ENCODE measurements at places on chromosomes 16 and 17.

DNA sequence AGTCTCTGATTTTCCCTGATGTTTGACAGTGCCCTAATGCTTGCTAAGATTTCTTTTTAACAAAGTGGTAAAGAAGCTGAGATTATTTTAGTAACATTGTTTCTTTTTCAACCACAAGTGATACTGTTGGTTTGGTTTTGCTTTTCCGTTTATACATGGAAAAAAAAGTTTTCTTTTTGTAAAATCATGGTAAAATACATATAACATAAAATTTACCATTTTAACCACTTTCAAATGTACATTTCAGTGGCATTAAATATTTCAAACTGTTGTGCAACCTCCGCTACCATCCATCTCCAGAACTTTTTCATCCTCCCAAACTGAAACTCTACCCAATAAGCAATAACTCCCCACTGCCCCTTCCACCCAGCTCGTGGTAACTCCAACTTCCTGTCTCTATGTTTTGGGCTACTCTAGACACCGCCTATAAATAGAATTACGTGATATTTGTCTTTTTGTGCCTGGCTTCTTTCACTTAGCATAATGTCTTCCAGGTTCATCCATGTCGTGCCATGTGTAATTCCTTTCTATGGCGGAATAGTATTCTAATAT, 4.6 kb downstream of the CIITA start:
- DNase-seq, result no peak

- DNase-seq, result no peak
Observed at GRCh38 chr16:79647586-79647985, 47.0 kb upstream of the MAF start.

- DNase-seq, result no peak
Observed at GRCh38 chr17:4893272-4893671, 6.1 kb upstream of the C17orf107 start.

- DNase-seq, result no peak
Observed at GRCh38 chr17:80990921-80991644, 558 bp upstream of the CHMP6 start.

DNA sequence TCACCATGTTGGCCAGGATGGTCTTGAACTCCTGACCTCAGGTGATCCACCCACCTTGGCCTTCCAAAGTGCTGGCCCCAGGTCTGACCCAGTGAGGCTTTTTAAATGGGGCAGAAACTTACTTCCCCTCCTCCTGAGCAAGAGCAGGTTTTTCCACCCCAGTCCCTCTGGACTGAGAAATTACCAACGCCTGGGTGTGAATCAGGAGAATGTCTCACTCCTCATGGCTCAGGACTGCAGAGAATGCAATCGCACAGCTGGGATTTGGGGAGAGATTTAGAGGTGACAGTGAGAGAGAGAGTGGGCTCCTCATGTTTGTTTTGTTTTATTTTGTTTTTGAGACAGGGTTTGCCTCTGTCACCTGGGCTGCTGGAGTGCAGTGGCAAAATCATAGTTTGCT, 203.6 kb downstream of the RAB11FIP4 start:
- DNase-seq, result no peak

DNA sequence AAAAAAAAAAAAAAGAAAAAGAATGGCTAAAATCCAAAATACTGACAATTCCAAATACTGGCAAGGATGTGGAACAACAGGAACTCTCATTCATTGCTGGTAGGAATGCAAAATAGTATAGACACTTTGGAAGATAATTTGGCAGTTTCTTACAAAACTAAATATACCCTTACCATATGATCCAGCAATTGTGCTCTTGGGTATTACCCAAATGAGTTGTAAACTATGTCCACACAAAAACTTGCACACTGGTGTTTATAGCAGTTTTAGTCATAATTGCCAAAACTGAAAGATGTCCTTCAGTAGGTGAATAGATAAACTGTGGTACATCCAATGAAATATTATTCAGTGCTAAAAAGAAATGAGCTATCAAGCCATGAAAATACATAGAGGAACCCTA, 8.5 kb upstream of the MEIOC start:
- no peak for DNase-seq

- no peak for DNase-seq
Observed at GRCh38 chr17:15981646-15982580, 17.6 kb downstream of the ZSWIM7 start.

DNA sequence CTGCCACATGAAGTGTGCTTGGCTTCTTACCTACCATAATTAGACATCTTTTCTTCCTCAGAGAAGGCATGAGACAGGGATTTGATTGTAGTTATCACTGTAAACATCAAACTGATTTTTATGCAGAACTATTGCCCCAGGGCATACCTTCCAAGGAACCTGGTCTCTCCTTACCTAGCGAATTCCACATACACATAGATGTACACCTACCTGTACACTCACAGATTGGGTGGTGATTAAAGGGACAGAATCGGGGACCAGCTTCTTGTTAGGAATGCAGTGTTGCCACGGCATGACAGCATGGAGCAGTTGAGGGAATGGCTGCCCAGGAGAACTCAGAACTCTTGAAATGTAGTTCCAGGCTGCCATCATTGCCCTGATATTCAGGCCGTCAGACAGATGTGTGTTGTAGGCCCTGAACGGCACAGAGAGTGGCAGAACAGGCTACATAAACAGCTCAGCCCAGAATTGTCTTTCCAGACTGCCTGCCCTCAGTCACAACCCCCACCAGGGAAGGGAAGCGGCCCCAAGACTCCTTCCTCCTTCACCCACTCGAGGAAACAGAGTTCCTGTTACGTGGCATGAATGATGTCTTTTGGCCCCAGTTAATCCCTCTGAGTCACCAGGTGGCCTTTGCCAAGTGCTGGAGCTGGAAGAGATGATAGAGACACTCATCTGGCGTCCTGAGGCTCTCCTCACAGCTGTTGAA, 17.8 kb upstream of the NAGLU start:
- DNase-seq, result no peak

- DNase-seq, result no peak
Observed at GRCh38 chr17:69346766-69347165, 19.8 kb upstream of the ABCA5 start.

GRCh38 chr17:3773511-3773910, 27.5 kb downstream of the ITGAE start:
- no peak for DNase-seq

DNA sequence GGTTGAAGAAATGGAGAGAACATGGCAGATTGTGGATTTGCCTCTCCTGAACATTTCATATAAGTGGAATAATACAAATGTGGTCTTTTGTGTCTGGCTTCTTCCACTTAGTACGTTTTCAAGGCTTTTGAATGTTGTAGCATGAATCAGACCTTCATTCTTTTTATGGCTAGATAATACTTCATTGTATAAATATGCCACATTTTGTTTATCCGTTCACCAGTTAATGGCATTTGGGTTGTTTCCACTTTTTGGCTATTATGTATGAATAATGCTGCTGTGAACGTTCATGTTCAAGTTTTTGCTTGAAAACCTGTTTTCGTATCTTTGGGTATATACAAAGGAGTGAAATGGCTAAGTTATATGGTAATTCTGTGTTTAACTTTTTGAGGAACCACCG, 130.4 kb downstream of the TANC2 start:
- DNase-seq, result no peak

DNA sequence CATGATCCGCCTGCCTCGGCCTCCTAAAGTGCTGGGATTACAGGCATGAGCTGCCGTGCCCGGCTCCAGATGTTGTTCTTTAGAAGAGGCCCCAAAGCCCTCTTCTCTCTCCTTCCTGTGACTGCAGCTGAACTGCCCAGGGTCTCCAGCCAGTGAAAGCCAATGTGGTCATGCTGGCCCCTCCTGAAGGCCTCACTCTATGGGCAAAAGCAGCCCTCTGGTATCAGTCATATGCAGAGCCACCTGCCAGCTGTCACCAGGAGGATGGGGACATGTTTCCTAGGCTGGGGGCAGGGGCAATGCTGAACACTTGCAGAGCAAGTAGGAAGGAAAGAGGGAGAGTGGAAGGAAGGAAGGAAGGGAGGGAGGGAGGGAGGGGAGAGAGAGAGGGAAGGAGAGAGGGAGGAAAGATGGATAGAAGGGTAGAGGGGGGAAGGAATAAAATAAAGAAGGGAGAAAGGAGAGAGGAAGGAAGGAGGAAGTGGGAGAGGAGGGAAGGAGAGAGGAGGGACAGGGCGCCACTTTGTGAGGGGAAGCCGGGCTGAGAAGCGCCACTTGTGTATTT, 36.0 kb downstream of the SOCS3 start:
- DNase-seq, result no peak

DNA sequence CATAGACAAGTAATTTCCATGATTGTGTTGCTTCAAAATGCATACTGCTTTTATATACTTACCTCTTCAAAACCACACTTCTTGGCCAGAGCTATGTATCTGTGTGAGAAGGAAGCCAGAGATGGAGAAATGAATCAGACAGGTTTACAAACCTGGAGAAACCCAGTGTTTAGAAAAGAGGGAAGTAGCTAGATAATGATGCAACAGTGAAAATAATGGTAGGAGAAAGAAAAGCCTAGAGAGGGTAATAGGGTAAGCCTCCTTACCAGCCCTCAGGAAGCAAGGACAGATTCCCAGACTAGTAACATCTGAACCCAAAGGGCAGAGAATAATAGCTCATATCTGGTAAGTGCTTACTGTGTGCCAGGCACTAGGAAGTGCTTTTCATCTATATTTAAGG, 250.3 kb upstream of the CDH11 start:
- DNase-seq, result no peak

- no peak for DNase-seq
Observed at GRCh38 chr17:70308618-70309017, 139.3 kb downstream of the KCNJ2 start.

DNA sequence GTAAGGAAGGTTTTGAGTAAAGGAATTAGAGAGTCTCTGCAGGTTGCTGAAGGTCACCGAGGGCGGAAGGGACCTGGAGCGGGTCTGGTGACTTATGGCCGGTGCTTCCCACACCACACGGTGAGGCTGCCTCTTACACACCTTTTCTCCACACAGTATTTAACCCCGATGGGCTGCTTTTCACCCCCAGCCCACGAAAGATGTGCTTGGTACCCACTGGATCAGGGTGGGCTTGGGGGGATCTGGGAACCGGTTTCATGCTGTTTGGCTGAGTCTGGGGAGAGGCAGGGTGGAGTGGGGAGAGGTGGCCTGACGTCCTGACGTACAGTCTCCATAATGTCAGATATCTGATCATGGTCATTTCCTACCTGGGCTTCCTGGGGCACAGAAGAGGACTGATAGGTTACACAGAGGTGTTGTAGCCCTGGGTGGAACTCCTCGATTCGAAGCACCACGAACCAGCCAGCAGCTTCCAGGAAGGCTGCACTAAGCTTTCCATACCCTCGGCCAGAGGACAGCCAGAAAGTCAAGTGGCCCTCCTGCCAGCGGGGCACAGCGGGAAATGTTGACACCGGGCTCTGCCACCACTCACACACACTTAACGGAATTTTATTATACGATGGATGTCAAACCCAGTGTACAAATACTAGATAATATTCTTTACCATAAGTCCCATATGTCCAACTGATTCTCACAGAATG, 34.0 kb downstream of the OR1D5 start:
- no peak for DNase-seq

GRCh38 chr17:34974179-34974578, 6.1 kb upstream of the LIG3 start:
- DNase-seq, result no peak

GRCh38 chr16:76108460-76108859, 168.7 kb upstream of the CNTNAP4 start:
- DNase-seq, result no peak

DNA sequence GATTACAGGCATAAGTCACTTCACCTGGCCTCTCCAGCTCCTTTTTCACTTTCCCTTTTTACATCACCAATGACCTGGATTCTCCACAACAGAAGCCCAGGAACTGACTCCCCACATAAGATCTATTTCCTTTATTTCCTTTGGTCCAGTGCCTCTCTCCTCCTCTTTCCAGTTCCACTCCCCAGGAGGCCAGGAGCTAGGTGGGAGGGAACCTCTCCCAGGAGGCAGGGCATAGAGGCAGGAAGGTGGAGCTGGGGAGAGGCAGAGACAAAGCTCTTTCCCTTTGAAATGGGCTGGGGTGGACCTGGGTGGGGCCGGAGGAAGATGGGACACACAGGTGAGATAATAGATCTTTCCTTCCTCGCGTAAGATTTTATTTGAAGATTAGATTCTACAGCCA, 318.3 kb upstream of the TNRC6C start:
- no peak for DNase-seq

DNA sequence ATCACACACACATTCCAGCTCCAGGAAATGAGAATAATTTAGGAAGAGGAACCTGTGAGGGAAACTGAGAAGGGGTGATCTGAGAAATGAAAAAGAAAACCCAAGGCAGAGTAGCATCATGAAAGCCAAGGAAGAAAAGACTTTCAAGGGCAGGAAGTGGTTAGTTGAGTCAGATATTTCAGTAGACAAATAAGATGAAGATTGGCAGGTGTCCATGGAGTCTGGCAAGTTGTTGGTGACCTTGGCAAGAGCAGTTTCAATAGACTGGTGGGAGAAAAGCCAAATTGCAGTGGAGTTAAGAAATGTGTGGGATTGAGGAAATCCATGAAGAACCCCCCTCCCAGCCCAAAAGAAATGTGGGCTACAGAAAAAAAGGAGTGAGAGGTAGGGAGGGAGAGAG, 10.7 kb downstream of the GNAO1 start:
- DNase-seq, result no peak

DNA sequence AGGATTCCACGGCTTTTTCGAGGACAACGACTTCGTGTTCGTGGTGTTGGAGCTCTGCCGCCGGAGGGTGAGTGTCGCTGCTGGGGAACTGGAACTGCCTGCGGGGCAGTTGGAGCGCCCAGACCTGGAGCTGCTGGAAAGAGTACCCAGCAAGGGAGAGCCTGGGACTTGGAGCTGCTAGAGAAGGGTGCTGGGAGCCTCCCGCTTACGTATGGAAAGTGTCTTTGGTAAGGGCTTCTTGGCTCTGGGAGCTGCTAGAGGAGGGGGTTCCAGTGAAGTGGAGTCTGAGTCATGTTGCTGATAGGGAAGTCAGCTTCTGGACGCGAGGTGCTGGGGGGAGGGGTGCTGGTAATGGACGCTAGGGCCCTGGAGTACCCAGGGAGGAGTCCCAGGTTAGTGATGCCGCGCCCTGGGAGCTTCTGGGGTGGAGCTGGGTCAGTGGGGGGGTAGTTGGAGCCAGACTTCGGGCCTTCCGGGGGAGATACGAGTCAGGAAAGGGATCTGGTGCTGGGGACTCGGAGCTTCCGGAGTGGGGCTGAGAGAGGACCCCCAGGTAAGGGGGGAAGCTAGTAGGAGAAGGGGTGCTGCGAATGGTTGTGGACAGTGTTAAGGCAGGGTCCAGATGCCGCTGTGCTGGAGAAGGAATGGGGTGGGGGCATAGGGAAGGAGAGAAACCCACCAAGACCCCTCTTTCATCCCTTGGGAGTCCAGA, 741 bp downstream of the PLK1 start:
- no peak for DNase-seq

GRCh38 chr17:27585792-27586191, 45.2 kb upstream of the LGALS9 start:
- DNase-seq, result no peak

GRCh38 chr16:19824216-19824615, 60.4 kb downstream of the GPRC5B start:
- DNase-seq, result no peak

- DNase-seq, result no peak
Observed at GRCh38 chr17:45361451-45361850, 44.6 kb upstream of the MAP3K14 start.

GRCh38 chr16:83903751-83904150, 4.8 kb downstream of the MLYCD start:
- DNase-seq, result no peak

- no peak for DNase-seq
Observed at GRCh38 chr17:29157310-29157709, 22.9 kb downstream of the MYO18A start.
